ENCODE measurements at places on chromosomes 2 and 18.

- DNase-seq = no peak
These were observed 505.8 kb upstream of the NRP2 start for GRCh38 chr2:205176546-205176945.

DNA sequence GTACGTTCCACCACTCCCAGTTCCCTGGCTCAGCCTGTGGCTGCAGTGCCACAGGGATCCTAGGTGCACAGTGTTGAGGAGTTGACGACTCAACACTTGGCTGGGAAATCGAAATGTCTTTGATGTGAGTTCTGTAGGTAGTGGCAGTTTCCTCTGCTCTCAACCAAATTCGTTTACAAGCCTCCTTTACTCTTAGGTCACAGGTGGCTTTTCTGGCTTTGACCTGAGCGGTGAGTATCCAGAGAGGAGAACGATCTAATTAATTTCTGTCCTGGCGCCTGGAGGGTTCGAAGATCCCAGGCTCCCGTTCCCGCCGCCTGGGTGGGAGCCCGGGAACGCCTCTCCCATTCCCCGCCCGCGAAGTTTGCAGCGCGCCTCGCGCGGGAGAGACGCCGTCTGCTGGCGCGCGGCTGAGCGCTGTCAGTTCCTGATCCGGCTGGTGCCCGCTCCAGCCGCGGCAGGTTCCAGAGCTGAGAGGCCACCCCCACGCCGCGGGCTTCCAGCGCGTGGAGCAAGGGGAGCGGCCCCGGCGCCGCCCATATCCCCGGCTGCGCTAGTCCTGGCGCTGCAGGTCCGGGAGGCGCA lies at the start of gene LAMA3:
TSS of gene LAMA3 (plus strand) at position 423 of the 585 bp plus-strand sequence. CDS start 231 bp downstream, outside the sequence.
- peak; percentile 80 for DNase-seq

DNA sequence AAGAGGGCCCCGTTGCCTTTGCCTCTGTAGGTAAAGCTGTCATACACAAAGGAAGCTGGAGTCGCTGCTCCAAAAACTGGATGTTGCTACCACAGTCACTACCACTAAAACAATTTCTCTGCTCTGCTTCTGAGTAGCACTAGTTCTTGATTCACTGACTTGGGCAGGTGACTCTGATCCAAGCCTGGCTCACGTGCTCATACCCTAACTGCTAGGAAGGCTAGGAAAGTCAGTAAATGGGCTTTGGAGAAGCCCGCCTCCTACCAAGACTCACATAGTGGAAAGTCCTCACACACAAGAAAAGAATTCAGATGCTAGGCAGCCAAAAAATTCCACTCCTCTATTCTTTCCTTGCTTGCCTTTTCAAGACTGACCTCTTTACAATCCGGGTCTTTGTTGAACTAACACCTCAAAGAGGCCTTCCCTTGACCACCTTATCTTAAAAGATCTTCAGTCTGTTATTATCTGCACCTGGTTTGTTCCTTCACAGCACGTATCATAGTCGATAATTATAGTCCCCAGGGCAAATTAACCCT lies 11.4 kb upstream of the DYNC1I2 start:
- peak; percentile 73 for DNase-seq

DNA sequence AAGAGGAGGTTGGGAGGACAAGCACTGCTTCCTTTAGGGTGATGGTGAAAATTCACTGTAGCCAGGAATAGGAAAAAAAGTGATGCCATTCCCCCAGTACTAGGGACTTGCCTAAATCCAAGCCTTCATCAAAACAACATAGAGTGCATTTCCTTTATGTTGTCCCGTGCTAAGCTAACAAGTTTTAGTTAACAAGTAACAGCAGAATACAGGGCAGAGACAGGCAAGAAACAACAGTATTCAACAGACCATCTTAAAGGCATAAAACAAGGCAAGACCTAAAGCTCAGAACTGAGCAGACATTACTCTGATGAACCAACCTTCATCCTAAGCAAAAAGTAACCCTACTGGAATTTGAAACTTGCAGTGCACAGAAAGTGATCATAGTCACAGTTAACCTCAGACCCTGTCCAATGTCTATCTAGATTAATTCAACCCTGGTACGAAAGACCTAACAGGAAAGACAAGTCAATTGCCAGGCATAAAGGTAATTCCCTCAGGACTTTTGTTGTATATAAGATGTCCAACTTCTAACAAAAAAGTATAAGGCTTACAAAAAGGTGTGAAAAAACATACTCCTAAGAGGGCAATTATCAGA lies 34.4 kb upstream of the GALNT1 start:
- DNase-seq = no peak

DNA sequence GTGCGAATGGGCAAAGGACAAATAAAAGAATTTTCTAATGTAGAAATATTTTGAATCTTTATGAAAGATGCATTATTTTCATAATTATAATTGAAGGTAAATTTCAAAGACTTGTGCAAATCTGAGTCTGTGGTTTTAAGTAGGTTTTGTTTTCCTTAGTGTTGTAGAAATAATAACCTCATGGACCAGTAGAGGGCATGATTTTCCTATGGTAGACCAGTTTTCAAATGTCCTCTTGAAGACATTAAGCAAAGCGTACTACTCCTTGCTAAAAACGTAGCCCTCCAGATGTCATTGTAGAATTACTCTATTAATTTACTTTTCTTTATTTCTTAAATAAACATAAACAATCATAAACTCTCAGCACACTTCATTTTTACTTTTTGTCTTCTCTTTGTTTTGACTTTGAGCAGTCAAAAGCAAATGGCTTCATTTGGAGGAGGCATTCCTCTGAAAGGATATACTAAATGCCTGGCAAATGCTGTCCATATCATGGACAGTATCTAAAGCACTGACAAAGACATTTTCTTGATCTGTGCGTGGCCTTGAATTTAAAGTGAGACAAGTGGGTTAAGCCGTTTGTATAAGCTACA lies 85.8 kb upstream of the FAM237A start:
- DNase-seq = peak; percentile 0

- DNase-seq = no peak
These were observed 73.3 kb upstream of the KLF7 start for GRCh38 chr2:207238831-207239701.

DNA sequence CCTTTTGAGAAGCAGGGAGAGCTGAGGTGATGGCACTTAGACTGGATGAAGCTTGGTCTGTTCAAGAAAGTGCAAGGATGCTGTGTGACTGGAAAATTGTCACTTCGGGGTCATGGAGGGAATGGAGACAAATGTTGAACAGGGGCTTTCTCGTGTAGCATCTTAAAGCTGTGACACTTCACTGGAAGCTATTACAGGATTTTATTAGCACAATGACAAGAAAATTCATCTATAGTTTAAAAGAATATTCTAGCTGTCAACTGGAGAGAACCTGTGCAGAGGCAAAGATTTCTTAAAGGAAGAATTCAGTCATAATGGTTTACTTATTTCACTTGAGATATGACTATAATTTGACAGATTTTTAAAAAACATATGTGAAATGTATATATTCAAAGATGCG lies 963.9 kb upstream of the ZEB2 start:
- no peak for DNase-seq

GRCh38 chr2:12658310-12658945 lies 58.3 kb upstream of the TRIB2 start:
- DNase-seq = no peak

DNA sequence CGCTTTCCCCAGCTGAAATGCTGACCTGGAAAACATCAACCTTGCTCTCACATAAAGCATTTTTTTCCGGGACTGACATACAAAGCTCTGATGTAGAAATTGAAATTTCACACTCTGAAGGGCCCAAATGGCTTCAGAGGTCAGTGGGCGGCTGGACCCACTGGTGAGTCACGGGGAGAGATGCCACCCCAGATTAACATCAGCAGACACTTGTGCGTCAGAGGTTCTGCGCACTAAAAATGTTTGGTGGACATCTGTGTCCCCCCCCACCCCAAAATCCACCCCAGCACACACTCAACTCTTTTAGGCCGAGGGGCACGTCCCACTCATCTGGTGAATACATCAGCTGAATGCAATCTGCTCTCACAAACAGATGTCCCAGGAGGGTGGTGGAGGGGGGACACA lies 208.9 kb downstream of the ASB1 start:
- no peak for DNase-seq

All from NCI-H146 (cell line).